Stimulated activated CD4-positive, alpha-beta T cell treated with anti-CD3 and anti-CD28 coated beads, Interleukin-4, amount 100 ng/mL, for 1 hour (primary cell): ENCODE measurements at places on chromosomes 6 and 20.

- no peak for DNase-seq
Measured at GRCh38 chr6:43204271-43205105, 22.5 kb downstream of the CUL9 start.

- no peak for DNase-seq
Measured at GRCh38 chr6:40274058-40274457, 313.1 kb downstream of the LRFN2 start.

DNA sequence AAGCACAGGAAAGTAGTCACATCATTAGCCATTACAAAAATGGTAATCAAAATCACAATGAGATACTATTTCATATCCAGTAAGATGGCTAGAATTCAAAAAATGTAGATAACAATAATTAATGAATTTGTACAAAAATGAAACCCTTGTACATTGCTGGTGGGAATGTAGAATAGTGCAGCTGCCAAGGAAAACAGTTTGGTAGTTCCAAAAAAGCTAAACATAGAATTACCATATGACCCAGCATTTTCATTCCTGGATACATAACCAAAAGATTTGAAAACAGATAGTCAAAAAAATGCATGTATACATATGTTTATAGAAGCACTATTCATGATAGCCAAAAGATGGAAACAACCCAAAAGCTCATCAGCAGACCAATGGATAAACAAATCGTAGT is 251.1 kb upstream of the RAB32 start:
- DNase-seq: no peak

DNA sequence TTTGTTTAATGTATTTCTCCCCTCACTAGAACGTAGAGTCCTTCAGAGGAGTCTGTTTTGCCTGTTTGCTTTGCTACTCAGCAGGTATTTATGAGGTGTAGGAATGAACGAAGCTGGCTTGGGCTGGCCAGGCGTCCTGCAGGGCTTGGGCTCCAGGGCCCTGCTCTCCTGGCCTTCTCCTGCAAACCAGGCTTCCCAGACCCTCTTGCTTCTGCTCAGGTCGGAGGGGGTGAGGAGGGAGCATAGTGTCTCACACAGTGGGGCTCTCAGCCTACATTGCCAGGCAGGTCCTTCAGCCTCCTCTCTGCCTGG is 24.6 kb upstream of the MLN start:
- DNase-seq: no peak

- no peak for DNase-seq
Measured at GRCh38 chr20:17885076-17885475, 83.5 kb downstream of the SNX5 start.
